H7 (cell line): ENCODE measurements at places on chromosomes 16 and 17.

- DNase-seq, result no peak
Measured at GRCh38 chr16:66377324-66377723, 10.8 kb downstream of the CDH5 start.

DNA sequence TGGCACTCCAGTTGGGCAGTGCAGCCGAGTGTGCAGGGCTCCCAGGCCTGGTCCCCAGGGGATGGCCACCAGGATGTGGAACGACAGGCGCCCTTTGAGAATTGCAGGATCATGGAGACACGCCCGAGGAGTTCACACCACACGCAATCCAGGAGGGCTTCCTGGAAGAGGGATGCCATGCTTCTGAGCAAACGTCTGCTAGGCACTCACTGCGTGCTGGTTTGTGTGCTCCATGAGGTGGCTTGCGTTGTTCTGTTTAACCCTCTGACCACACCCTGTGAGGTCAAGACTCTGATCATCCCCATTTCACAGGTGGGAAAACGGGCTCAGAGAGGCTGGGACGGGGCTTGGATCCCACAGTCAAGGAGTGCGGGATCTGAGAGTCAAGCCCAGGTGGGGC lies 32.6 kb upstream of the ZFPM1 start:
- DNase-seq, result peak; percentile 58

GRCh38 chr17:4636474-4637100 lies 4.9 kb downstream of the ALOX15 start:
- DNase-seq, result no peak

DNA sequence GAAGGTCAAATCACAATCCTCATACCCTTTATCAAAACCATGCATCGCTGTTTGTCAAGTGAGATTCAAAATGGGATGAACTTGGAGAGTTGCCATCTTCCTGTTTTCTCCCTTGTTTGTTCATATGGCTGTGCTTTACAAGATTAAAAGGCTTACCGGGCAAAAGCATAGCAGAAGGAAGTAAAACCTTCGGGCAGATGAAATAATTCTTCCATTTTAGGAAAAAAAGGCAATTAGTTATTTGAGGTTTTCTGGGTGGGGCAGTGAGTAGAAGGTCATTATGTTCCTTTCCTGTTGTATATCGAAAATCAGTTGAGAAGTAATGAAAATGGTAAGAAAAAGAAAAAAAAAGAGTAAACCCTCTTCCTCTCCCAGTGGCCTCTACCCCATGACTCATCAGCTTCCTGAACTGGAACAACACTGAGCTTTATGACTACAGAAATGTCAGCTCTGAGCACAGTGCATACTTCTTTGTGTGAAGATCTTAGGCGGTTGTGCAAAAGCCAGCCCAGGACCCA lies 369.2 kb downstream of the CDH13 start:
- no peak for DNase-seq

GRCh38 chr16:2214719-2214968 lies at the start of gene PGP:
Gene PGP, minus strand, starts transcription at chr16:2214840. Its CDS starts 63 bp downstream, at chr16:2214777.
- DNase-seq, result no peak
